ENCODE measurements at places on chromosomes 7 and 10.

DNA sequence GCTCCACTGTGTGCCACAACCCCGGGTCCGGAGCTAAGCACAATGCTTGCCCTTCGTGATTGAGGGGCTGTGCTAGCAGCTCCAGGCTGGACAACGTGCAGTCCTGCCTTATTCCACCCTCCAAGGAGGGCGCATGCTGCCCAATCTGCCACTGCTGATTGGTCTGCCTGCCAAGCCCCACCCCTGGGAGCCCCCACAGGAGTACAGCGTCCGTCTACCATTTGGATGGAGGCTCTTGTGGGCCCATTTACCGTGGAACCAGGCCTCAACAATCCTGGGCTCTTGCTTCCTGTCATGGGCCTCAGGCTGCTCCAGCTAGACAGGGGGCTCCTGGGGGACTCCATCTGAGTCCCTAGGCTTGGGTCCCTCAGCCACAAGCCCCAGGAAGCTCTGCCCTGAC is 173.3 kb downstream of the SLIT1 start:
- no peak for DNase-seq

DNA sequence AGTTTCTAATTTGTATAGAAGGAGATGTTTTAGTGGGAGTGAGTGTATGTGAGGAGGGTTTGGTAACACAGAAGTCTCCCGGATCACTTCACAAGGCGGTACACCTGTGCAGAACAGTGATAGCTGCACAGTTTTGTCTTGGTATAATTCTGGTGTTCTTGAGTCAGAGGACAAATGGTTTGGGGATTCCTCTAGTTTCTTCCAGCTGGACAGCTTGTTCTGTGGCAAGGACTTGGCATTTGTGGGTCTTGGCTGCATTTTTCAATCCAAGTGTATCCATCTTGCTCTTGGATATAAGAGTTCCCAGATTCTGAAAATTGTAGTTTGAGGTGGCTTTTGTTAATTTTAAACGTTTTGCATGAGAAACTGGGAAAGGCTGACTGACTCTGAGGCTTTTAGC is 135.7 kb downstream of the AHR start:
- no peak for DNase-seq

- peak; percentile 41 for DNase-seq
These were observed 193.8 kb upstream of the ADO start for GRCh38 chr10:62610649-62611229.

DNA sequence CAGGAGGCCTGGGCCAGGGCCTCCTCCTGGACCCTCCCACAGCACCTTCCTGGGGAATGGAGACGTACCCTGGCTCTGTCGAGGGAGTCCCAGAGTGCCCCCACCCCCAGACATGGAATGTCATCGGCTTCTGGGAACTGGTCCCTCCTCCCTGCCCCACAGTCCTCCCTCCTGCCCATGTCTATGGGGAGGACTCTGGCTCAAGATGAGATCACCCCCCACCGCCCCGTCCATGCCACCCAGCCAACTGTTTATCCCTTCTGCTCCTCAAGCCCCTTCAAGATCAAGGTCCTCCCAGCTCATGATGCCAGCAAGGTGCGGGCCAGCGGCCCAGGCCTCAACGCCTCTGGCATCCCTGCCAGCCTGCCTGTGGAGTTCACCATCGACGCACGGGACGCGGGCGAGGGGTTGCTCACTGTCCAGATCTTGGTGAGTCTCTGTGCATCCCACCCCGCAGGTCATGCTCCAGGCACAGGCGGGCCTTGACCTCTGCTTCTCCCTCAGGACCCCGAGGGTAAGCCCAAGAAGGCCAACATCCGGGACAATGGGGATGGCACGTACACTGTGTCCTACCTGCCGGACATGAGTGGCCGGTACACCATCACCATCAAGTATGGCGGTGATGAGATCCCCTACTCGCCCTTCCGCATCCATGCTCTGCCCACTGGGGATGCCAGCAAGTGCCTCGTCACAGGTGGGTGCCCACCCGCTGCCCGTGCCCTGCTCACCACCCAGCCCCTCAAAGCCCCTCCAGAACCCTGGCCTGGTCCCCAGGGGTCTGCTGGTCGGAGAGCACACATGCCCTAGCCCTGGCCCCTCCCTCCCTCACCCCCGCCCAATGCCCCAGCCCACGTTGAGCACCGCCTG is 14.1 kb upstream of the ATP6V1F start:
- no peak for DNase-seq

- DNase-seq = peak; percentile 74
These were observed 55.5 kb downstream of the SYPL1 start for GRCh38 chr7:106056513-106057203.

DNA sequence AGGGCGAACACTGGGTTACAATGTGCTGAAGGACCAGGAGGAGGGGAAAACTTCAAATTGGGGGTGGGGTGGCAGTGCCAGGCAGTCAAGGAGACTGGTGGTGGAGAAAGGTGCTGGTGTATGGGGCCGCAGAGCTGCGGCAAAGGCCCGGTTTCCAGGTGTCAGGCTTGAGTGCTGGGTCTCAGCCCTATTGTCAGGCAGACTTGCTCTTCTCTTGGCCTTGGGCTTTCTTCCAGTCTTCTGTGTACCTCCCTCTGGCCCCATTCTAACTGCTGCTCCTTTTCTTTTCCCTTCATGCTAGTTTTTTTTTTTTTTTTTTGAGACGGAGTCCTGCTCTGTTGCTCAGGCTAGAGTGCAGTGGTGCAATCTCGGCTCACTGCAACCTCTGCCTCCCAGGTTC is 51.0 kb downstream of the POLR3A start:
- no peak for DNase-seq

Data from colonic mucosa (tissue), 4 donors.